ENCODE measurements at places on chromosomes 3 and 15.

DNA sequence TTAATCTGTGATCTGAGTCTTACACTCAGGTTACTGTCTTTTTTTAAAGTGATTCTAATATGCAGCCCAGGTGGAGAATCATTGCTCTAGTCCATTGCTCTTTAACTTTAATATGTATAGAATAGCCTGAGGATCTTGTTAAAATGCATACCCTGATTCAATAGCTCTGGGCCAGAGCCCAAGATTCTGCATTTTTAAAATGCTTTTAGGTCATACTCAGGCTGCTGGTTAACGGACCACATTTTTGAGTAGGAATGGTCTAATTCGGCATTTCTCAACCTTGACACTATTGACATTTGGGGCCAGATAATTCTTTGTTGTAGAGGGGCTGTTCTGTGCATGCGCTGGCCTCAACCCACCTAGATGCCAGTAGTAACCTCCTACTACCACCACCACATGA lies 20.9 kb upstream of the FSTL1 start:
- no peak for DNase-seq

GRCh38 chr15:52093539-52094510 lies 18.8 kb downstream of the BCL2L10 start:
- DNase-seq: no peak

- no peak for DNase-seq
Observed at GRCh38 chr3:168213920-168214319, 118.2 kb upstream of the GOLIM4 start.

- no peak for DNase-seq
Observed at GRCh38 chr3:182052332-182052731, 340.6 kb downstream of the SOX2 start.

DNA sequence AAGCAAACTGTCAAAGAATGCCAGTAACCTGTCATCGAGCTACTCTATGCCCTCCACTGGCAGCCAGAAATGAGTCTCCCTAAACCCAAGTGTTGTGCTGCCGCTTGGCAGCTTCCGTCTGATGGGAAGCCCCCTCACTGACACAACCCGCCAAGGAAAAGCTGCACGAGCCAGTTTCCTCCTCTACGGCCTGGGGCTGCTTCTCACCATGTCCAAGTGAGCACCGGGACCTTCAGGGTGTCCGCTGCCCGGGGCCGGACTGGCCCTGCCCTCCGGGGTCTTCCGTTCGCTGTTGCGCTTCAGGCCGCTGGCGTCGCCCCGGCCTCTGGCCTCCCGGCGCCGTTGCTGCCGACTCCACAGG lies 490 bp downstream of the TOMM70 start:
- peak; percentile 4 for DNase-seq

DNA sequence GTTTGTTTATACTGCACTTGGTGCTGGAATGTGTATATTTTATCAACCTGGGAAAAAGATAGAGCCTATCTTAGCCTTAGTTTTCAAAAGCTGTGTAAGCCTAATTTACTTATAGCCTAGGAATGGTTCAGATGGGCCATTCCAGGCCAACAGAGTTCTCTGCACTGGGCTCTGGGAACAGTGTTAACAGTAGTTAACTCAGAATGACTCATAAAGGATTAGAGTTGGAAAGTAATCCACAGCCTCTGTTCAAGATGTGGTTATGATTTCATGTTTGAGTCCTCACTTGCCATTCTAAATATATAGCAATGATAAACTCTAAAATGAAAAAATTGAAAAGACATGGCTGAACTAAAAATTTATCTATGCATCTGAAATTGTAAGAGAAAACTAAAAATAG lies 22.6 kb upstream of the PEX5L start:
- no peak for DNase-seq

DNA sequence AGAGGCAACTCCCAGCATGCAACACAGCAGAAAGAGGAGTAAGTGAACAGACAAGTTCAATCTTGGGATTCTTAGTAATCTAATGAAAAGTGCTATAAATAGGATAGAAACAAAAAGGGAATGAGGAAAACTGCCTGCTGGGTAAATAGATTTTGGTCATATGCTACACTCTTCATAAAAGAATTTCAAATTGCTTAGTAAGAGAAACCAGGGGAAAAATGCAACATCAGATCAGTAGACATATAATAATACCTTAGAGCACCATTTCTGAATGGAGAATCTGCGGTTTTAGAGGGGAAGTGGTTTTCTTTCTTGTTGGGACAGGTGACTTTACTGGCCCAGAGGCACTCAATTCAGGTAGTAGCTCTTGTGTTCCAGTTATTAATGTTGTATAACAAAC lies 13.4 kb upstream of the TBC1D5 start:
- DNase-seq: no peak

- DNase-seq: no peak
Observed at GRCh38 chr15:29743475-29743874, 78.8 kb downstream of the TJP1 start.

DNA sequence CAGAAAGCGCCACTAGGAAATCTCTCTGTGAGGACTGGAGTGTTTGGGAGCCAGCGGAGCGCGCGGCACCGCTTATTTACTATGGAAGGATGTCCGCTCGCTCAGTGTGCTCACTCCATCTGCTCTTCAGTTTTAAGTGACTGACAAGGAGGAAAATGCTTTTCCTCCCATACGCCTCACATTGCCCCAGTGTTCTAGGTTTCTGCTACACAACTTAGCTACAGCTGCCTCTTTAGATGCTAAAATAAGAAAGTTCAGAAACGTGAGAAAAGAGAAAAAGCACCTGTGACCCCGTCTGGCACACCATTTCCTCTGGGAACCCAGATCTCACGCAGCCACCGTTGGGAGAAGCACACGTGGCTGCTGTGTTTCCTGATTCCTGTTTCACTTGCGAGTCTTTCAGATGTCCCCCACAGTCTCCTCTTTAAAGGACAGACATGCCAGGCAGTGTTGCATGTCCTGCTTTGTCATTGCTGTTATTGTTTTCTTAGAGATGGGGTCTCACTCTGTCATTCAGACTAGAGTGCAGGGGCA lies 11.7 kb upstream of the MUSTN1 start:
- DNase-seq: no peak

DNA sequence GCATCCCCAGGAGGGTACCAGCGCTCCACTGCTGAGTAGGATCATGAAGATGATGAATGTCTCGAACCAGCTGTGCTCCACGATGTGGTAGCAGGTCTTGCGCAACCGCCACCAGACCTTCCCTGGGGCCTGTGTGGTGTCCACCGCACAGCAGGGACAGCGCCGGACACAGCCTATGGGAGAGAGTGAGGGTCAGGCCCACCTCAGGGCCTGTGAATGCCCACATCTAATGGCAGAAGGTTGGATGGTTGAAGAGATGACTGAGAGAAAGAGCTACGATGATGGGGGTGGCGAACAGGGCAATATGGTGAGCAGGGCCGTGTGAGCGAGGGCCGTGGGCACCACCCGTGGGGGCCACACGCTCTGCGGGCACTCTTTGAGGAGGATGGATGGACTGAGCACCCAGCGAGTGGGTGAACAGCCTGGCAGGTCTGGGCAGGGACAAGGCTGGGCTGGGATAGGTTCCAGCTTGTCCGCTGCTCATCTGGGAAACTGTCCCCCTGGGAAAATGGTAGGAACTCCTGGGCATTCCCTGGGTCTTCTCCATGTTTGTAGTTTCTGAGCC lies 74.1 kb downstream of the SCN5A start:
- no peak for DNase-seq

GRCh38 chr15:60580650-60581376 lies 101.9 kb upstream of the ICE2 start:
- DNase-seq: no peak

DNA sequence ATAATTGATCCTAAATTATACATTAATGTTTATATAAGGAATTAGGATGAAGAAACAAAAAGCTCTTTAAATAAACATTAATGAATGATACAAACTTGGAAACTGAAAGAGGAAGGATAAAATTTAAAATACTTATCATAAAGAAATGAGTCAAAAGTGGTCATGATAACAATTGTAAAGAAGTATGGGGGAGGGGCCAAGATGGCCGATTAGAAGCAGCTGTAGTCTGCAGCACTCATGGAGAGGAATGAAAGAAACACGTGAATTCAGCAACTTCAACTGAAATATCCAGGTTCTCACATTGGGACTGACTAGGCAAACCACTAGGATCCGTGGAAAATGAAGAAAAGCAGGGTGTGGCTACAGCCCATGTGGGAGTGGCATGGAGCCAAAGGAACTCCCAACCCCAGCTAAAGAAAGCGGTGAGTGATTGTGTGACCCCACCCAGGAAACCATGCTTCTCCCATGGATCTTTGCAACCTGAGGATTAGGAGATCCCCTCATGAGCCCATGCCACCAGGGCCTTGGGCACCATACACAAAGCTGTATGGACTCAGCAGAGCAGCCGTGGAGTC lies 13.1 kb upstream of the CP start:
- no peak for DNase-seq

- no peak for DNase-seq
Observed at GRCh38 chr3:63167113-63167512, 111.0 kb upstream of the SYNPR start.

DNA sequence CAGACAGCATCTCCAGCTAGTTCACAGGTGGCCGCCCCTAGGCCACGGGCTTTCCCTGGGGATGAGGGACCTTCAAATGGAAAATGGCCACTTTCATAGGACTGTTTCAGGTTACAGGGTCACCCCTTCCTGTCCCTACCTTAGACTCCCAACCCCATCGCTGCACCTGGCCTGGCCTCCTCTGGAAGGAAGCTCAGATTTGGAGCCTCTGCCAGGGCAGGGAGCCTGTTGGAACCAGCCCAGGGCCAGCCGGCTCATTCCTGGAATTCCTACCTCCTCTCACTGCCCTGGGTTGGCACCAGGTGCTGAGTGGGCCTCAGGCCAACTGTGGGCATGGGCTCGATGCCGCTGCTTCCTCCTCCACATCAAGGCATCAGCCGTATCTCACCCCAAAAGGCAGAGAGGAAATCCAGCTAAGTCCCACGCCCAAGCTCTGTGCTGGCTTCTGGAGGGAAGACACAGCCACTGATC lies 42.2 kb downstream of the KLHL25 start:
- no peak for DNase-seq

- DNase-seq: no peak
Observed at GRCh38 chr15:79240036-79240435, 42.5 kb upstream of the ANKRD34C start.

- no peak for DNase-seq
Observed at GRCh38 chr3:108013141-108014055, 77.4 kb downstream of the CD47 start.

GRCh38 chr3:27423463-27423862 lies 54.3 kb upstream of the NEK10 start:
- DNase-seq: no peak

DNA sequence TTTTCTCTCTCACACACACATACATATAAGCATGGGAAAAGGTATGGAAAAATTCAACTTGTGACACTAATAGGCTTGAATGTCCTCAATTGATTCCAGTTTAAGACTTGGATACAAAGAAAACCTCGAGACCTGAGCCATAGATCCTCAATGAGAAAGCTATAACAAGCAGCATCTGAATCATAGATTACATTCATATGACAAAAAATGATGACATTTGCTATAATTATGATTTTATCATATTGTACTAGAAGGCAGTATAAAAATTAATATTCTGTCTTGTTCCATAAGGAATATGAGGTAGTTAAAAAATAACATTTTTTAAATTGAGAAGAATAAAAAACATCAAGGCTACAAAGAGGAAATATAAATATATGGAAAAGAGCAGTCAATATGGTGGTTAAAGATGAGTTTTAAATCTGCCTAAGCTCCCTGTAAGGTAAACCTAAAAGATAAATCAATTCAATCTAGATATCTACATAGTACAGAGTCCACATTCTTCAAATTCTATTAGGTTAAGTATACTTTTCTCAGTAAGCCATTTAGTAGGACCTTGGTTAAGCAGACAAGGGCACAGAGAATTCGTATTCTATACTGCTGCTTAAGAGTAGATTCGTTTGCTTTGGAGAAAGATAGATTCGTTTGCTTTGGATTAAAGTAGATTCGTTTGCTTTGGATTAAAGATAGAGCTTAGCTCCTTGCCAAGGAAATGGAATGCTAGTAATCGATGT lies 175.7 kb downstream of the STAG1 start:
- DNase-seq: no peak

DNA sequence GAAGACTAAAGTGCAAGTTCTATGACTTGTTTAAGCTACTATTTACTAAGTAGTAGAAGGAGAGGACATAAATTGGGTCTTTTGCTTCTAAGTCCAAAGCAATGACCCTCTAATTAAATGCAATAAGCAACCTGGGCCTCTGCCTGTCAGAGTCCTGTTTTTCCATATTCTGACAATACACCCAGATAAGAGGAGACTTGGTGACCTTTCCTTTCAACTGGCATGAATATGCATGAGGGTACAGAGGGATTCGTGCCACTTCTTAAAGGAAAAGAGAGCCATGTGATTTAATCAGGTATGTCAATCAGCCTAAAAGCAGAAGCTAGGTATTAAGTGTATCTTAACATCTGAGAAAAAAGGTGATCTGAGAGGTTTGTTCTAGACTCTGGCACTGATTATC lies 50.7 kb upstream of the FGF7 start:
- DNase-seq: no peak

All from stimulated activated CD8-positive, alpha-beta memory T cell treated with anti-CD3 and anti-CD28 coated beads, Interleukin-4, amount 100 ng/mL, for 4 hours (primary cell).